Natural killer cell treated with Interleukin-12 subunit alpha and Interleukin-12 subunit beta and Interleukin-15 and Interleukin-18, amount 100 ng/mL, for 72 hours (primary cell): ENCODE measurements at places on chromosomes 1 and 21. TPM values are rescaled to one million over a fixed set of nuclear protein-coding genes. Genes with fewer than 3 reads are reported as not detected.

PPCS gene
- total RNA-seq = 26.4 TPM

EPHA8 gene
- total RNA-seq = not detected

LCA5L gene
- not detected for total RNA-seq

GRCh38 chr1:204859861-204860267 is 10.8 kb upstream of the NFASC start:
- no peak overlapping the region for H3K4me3 ChIP-seq
- no peaks in the 10 kb centered on the region for H3K36me3 ChIP-seq
- H3K4me1 ChIP-seq = no peaks in the 10 kb centered on the region
- no peak overlapping the region for H3K27ac ChIP-seq

DNA sequence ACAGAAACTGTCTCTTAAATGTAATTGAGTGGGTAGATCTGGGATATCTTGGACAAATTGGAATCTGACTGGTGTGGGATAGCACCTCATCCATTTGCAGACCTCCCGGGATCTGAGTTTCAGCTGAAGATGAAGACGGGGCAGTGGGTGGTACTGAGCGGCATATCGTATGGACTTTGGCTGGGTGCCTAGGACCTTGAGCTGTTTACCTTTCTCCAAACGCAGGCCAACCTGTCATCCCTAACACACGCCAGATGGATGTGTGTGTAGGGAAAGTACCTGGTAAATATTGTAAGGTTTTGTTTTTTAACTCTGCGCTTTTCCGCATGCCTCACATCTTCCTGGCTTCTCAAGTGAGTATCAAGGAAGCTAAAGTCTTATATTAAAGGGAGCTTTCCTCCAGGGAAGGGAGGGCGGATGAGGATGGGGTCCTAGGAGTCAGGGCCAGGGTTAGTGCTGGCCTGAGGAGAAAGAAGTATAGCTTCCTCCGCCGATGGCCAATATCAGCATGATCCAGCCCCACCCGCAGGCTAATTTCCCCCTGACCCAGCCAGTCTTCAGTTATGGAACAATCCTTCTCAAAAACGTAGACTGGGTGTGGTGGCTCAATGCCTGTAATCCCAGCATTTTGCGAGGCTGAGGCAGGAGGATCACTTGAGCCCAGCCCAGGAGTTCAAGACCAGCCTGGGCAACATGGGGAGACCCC is 26.2 kb downstream of the ATP8B2 start:
- DNase-seq = no peak
- H3K36me3 ChIP-seq = peaks cover 13% of the 10 kb centered on the region
- H3K4me1 ChIP-seq = peaks cover 31% of the 10 kb centered on the region
- no peak overlapping the region for H3K27ac ChIP-seq
- H3K27me3 ChIP-seq = peaks cover 14% of the 10 kb centered on the region
- no peak overlapping the region for H3K4me3 ChIP-seq

DNA sequence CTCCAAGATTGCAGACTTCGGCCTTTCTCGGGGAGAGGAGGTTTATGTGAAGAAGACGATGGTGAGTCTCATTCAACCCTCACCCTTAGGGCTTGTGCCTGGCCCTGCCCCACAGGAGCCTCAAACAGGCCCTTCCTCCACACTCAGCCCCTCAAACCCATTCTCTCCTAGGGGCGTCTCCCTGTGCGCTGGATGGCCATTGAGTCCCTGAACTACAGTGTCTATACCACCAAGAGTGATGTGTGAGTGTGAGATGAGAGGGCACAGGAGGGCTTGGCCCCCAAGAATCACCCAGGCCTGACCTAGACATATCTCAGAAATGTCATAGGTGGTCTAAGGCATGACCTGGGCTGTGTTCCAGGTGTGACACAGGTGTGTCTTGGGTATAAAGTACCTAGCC is 18.3 kb upstream of the MPL start:
- no peak overlapping the region for H3K4me3 ChIP-seq
- no peak overlapping the region for H3K27ac ChIP-seq
- H3K4me1 ChIP-seq = peaks cover 10% of the 10 kb centered on the region

DNA sequence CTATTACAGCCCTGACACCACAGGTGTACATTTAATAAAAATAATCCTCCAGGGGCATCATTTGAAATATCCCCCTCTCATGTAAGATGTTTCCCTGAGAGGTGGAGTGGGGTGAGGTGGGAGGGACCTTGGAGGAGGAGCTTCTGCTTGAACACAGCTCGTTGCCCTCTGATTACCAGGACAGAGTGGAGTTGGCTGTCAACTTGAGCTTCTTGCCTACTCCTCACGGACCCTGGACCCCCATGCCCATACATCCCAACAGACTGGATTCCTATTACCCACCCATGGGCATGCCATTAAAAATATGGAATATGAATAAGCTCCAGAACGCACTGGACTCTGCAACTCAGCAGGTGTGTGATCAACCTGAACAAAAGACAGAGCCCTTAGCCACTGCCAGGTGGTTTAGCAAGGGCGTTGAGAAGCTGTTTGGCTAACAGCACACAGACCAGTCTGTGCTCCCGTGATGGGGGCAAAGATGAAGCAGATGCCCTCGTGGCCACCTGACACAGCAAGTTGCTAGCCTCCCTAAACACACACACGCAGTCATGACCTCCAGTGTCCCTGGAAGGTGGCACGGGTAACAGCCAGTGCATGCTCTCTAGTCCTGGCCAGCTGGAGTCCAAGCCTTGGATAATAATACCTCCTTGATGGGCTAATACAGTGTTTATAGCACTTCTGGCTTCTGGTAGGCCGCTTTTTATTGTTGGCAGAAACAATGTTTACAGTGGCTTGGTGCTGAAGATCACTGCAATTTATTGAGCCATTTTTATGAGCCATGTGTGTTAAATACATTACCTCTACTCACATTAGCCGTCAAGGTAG is 155.0 kb downstream of the TOMM20 start:
- peaks cover 87% of the 10 kb centered on the region for H3K4me1 ChIP-seq
- DNase-seq = no peak
- peak overlapping the region; percentile 3 for H3K4me3 ChIP-seq
- H3K27ac ChIP-seq = peak overlapping the region; percentile 93
- peaks cover 10% of the 10 kb centered on the region for H3K36me3 ChIP-seq

GRCh38 chr1:233343262-233343661 is 15.7 kb downstream of the MAP3K21 start:
- peaks cover 42% of the 10 kb centered on the region for H3K27me3 ChIP-seq
- peaks cover 6% of the 10 kb centered on the region for H3K36me3 ChIP-seq
- H3K4me3 ChIP-seq = no peak overlapping the region
- peaks cover 4% of the 10 kb centered on the region for H3K4me1 ChIP-seq

DNA sequence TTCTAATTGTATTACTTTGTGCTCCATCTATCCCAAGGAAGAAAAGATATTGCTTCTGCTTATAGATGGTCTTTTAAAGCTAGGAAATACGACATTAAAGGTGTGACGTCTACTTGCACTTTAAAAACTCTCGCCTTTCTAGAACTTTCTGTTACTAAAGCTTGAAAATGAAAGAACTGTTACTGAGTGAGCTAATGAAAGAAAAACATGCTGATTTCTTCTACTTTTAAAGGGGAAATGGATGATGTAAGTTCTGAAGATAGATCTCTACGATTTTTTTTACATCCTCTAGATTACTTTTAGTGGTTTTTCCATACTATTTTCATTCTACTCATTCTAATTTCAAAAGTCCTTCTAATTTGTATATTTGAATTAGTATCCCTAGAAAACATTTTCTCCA is 387.5 kb downstream of the USP25 start:
- no peaks in the 10 kb centered on the region for H3K4me1 ChIP-seq
- H3K36me3 ChIP-seq = no peaks in the 10 kb centered on the region
- H3K27me3 ChIP-seq = no peaks in the 10 kb centered on the region
- H3K27ac ChIP-seq = no peak overlapping the region
- DNase-seq = no peak

DNA sequence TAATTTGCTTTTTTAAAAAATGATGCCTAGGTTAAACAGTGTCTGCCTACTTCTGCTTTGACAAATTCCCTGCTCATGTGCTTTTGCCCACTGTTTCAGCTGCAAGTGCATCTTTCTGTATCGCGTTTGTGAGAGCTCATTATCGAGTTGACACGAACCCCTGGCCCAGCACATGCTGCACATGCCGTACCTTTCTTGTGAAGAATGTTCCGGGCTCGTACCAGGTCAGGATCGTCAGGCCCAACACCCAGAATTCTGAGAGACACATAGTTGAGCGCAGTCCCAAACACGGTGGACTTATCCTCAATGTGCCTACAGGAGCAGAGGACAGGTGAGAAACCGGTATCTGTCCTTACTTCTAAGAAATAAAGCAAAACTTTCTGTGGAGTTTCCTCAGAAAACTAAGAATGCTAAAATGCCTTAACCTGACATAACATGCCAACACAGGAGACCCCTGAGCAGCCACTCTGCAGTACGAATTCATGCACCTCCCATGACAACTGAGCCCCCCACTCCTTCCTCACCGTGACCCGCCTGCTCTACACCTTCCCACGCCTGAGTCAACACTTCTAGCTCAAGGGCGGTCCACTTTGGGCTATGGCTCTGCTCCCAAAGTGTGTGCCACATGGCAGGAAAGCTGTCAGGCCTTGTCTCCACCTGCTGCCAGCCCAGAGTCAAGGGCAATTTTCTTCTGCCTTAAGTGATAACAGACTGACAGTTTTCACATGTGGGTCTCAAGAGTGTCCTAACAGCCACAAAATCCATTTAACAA is 6.7 kb downstream of the LSS start:
- peaks cover 17% of the 10 kb centered on the region for H3K4me1 ChIP-seq
- H3K4me3 ChIP-seq = no peak overlapping the region
- H3K27me3 ChIP-seq = no peaks in the 10 kb centered on the region
- H3K27ac ChIP-seq = no peak overlapping the region
- H3K36me3 ChIP-seq = no peaks in the 10 kb centered on the region

DNA sequence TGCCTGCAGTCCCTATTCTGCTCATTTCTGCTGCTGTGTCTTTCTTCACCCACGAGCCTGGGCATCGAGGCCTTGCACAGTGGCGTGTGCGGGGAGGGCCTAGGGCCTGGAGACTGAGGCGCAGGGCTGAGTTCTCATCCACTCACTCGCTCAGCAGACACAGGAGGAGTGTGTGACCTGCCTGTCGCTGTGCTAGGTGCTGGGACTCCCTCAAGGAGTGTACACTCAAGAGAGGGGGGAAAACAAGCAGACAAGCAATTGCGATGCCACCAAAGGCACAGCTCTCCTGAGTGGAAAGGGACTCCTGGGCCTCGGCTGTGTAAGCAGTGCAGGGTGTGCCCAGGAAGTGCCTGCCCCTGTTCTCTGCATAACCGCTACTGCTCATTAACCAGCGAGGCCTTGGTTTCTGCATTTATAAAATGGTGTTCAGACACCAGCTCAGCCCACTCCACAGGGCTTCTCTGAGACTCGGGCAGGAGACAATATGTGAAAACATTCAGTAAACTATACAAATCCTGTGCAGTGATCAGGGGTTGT is 4.2 kb downstream of the RD3 start:
- H3K27ac ChIP-seq = no peak overlapping the region
- no peaks in the 10 kb centered on the region for H3K4me1 ChIP-seq
- H3K4me3 ChIP-seq = no peak overlapping the region
- no peak for DNase-seq
- H3K27me3 ChIP-seq = no peaks in the 10 kb centered on the region
- H3K36me3 ChIP-seq = no peaks in the 10 kb centered on the region

GRCh38 chr1:218366322-218367052 is 21.4 kb downstream of the TGFB2 start:
- no peak for DNase-seq
- no peaks in the 10 kb centered on the region for H3K27me3 ChIP-seq
- no peaks in the 10 kb centered on the region for H3K4me1 ChIP-seq
- no peak overlapping the region for H3K4me3 ChIP-seq

DNA sequence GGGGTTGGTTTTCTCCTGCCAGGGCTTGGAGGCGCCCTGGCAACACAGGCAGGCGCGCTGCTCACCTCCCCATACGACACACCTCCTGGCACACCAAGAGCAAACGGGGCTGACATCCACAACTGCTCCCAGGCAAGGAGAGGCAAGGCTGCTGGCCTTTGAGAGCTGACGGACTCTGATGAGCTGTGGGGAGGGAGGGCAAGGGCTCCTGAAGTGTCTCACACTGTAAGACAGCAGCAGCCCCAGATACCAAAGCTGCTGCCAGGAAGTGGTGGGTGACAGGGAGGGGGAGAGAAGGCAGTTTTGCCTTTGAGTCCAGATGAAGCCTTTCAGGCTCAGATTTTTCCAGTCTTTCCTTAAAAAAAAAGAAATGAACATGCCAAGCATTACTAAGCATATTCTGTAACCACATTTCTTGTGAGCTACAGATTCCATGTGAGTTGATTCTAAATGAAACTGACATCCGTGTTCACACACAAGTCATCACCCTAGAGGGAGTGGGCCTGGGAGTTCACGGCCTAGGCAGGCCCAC is 24.3 kb downstream of the PGBD5 start:
- H3K4me1 ChIP-seq = no peaks in the 10 kb centered on the region
- peaks cover 6% of the 10 kb centered on the region for H3K27me3 ChIP-seq
- no peak overlapping the region for H3K27ac ChIP-seq
- no peak overlapping the region for H3K4me3 ChIP-seq
- no peak for DNase-seq

KHDC4 gene
- total RNA-seq = 47.6 TPM

CITED4 gene
- total RNA-seq = 2.5 TPM

DNA sequence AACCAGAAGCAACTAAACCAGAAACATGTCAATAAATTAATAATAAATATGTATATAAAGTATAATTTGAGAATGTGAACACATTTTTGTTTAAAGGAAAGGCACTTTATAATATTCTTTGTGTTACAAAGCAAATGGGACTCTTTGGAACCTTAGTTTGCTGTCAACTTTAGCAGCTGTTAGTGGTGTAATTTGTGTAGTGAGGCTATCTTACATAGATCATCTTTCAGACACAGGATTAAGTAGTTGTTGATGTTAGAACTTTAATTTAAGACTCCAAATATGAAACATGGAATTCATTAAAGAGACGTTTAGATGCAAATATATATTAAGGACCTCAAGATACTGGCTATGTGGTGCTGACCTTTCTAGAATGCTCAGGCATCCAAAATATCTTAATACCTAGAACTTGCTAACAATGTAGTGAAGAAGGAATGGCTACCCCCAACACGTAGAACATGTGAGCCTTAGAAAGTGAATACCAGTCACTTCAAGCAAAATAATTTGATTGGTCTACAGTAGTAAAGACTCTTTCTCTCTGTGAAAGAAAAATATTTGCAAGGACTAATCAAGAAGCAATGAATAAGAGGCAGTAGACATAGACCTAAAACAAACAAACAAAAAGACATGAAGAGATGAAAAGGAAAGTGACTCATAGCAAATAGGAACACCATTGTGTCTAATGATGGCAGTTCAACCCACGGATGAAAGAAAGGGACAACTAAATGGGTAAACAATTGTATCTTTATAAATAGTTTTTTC is 811.4 kb downstream of the USP25 start:
- H3K36me3 ChIP-seq = peaks cover 4% of the 10 kb centered on the region
- no peaks in the 10 kb centered on the region for H3K4me1 ChIP-seq
- DNase-seq = no peak
- no peak overlapping the region for H3K4me3 ChIP-seq
- H3K27me3 ChIP-seq = no peaks in the 10 kb centered on the region

GRCh38 chr1:1441002-1441888 is 5.8 kb downstream of the VWA1 start:
- H3K27ac ChIP-seq = no peak overlapping the region
- H3K27me3 ChIP-seq = peaks cover 2% of the 10 kb centered on the region
- H3K4me3 ChIP-seq = no peak overlapping the region
- H3K36me3 ChIP-seq = no peaks in the 10 kb centered on the region
- DNase-seq = no peak
- no peaks in the 10 kb centered on the region for H3K4me1 ChIP-seq

- H3K27me3 ChIP-seq = no peaks in the 10 kb centered on the region
- H3K36me3 ChIP-seq = peaks cover 8% of the 10 kb centered on the region
- no peak overlapping the region for H3K27ac ChIP-seq
- H3K4me3 ChIP-seq = no peak overlapping the region
These were observed 43.3 kb downstream of the FAAP20 start for GRCh38 chr1:2151252-2151651.
